Left colon (tissue), 2 donors: ENCODE measurements at places on chromosomes 2 and 18. TPM values are rescaled to one million over a fixed set of nuclear protein-coding genes. Genes with fewer than 3 reads are reported as not detected.

Gene REG3A
- total RNA-seq = 3.7 TPM

Gene FBLN7
- 0.70 TPM for total RNA-seq

Gene MIB1
- 27.3 TPM for total RNA-seq

Gene ALPG
- 1.8 TPM for total RNA-seq

Gene CYRIA
- total RNA-seq = 6.4 TPM

Gene CHRNG
- total RNA-seq = not detected

Gene UPP2
- not detected for total RNA-seq

Gene GDF7
- total RNA-seq = 0.18 TPM

Gene SCG2
- total RNA-seq = 6.7 TPM

Gene RBM44
- 0.52 TPM for total RNA-seq

Gene SKOR2
- not detected for total RNA-seq

Gene HOXD13
- 0.14 TPM for total RNA-seq

Gene POMC
- 0.31 TPM for total RNA-seq

Gene GPR39
- total RNA-seq = 22.3 TPM

Gene MRO
- total RNA-seq = not detected

Gene CCNT2
- total RNA-seq = 33.9 TPM

Gene KCTD18
- total RNA-seq = 13.5 TPM

Gene CDKL4
- total RNA-seq = not detected

Gene KCNIP3
- total RNA-seq = 4.7 TPM

Gene CACNB4
- total RNA-seq = 1.3 TPM

Gene POTEI
- 0.08 TPM for total RNA-seq

Gene CPLX4
- total RNA-seq = not detected

Gene SPATA3
- not detected for total RNA-seq

Gene RESP18
- total RNA-seq = not detected

Gene TNFRSF11A
- 83.3 TPM for total RNA-seq

Gene CCDC141
- 3.9 TPM for total RNA-seq

Gene SERPINB4
- total RNA-seq = not detected

Gene PCARE
- not detected for total RNA-seq

Gene IL1F10
- total RNA-seq = not detected

Gene PFN4
- total RNA-seq = not detected

Gene ADCYAP1
- 0.75 TPM for total RNA-seq

Gene RIT2
- total RNA-seq = not detected

Gene L3MBTL4
- 4.9 TPM for total RNA-seq

Gene SULT1C2
- 3.7 TPM for total RNA-seq

Gene NAT8
- not detected for total RNA-seq

Gene FBXO36
- total RNA-seq = 2.3 TPM

Gene CLASP1
- total RNA-seq = 33.8 TPM

Gene CAPN10
- total RNA-seq = 36.1 TPM

Gene ZC3H6
- 5.5 TPM for total RNA-seq

Gene DSC3
- 0.22 TPM for total RNA-seq

Gene AMER3
- total RNA-seq = 0.42 TPM

Gene POLR1B
- total RNA-seq = 14.2 TPM

Gene SRD5A2
- total RNA-seq = not detected
